ENCODE measurements at places on chromosomes 3 and 15.

DNA sequence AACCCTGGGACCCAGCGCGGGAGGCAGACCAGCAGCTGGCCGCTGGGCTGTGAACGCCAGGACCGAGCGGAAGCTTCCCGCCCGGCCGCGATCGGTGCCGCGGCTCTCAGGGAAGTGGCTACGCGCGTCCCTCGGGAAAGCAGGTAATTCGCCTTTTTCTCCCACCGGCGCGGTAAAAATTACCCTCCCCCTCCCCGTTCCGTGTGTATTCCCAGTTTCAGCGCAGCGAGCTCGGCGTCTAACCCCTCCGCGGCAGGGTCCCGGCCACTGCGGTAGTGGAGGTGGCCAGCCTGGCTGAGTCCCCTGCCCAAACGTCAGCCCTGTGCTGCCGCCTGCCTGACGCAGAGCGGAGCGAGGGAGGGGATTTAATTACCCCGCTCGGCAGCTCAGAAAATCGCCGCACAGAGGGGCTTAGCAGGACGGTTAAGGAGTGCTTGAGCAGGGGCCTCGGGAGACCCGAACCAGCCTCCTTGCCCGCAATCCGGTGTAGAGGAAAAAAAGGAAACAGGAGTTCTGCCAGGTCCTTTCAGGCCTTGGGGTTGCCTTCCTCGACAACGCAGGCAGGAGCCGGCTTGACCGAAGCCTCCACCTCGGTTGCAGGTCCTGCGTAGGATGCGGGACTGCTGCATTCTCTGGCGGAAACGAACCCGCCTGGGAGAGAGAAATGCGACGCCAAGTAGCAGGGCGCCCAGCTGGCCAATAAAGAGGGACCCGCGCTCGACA is 2.9 kb downstream of the GATA2 start:
- no peak for DNase-seq

DNA sequence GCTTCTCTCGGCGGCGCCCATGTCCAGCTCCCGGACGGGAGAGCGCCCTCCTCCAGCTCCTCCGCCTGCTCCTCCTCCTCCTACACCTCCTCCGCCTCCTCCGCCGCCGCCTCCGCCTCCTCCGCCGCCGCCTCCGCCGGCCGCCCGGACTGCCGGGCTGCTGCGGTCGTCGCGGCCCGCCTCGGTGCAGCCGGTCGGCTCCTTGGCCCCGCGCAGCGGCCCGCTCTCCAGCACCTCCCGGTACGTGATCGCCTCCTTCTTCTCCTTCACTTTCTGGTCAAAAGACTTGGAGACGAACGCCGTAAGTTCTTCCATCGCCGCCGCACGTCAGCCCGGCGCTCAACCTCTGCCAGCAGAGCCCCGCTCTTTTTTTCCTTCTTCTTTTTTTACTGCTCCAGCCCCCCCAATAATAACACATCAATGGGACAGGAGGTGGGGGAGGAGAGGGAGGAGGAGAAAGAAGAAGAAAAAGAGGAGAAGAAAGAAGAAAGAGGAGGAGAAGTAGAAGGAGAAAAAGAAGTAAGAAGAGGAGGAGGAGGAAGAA is 438 bp downstream of the SHOX2 start:
- DNase-seq, result no peak

DNA sequence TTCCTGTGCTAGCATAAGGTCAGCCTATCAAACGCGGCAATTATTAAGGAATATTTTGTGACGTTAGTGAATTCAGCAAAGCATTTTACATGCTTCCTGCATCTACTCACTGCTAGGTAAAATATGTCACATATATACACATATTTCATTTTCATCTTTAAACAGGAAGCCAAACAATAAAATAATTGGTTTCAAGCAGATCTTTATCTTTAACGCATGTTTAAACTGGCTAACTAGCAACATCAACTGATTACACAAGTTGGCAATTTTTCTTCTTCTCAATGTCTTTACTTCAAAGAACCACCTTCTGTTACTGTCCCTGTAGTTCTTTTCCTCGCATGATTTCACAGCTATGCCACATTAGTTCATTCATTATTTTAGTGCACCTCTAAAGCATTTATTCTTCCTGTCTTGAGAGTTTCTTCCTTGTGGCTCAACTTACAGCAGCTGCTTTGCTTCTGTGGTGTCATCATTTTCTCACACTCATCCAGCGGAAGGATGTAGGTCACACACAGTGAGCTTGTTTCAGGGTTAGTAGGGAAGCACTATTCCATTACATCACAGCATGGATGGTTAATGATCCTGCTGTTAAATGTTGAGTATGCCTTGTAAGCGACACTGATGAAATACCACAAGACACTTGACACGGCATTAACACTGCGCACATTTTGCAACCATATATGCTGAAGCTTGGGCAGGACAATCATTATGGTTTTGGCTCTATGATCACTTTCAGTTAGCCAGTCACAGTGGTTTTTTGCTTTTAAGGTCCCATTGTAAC is 2.3 kb upstream of the BCHE start:
- DNase-seq, result no peak

- DNase-seq, result no peak
Measured at GRCh38 chr3:78483090-78483489, 1284.7 kb downstream of the ROBO1 start.

- peak; percentile 49 for DNase-seq
Measured at GRCh38 chr3:5019411-5020241, 40.4 kb downstream of the BHLHE40 start.

- DNase-seq, result no peak
Measured at GRCh38 chr3:47416041-47416440, 35.2 kb downstream of the PTPN23 start.

GRCh38 chr15:88193415-88193814 is 63.1 kb downstream of the NTRK3 start:
- no peak for DNase-seq

DNA sequence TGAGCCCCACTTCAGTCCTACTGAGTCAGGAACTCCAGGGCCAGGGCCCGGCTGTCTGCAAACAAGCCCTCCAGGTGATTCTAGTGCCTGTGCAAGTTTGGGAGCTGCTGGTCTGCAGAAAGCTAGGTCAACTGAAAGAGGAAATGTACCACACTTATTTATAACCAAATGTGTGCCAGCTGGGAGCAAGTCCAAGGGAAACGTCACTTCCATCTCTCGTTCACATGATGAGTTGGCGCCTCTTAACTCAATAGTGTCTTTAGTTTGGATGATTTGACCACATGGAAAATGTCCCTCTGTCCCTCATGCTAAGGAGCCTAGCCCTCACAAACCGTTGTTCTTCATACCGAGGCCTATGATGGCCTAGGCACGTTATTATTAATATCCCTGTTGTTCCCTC is 43.2 kb downstream of the GOLGA8S start:
- no peak for DNase-seq

GRCh38 chr3:5330152-5330810 is 142.8 kb downstream of the EDEM1 start:
- DNase-seq, result no peak

- no peak for DNase-seq
Measured at GRCh38 chr15:29289173-29289572, 19.6 kb upstream of the NSMCE3 start.

DNA sequence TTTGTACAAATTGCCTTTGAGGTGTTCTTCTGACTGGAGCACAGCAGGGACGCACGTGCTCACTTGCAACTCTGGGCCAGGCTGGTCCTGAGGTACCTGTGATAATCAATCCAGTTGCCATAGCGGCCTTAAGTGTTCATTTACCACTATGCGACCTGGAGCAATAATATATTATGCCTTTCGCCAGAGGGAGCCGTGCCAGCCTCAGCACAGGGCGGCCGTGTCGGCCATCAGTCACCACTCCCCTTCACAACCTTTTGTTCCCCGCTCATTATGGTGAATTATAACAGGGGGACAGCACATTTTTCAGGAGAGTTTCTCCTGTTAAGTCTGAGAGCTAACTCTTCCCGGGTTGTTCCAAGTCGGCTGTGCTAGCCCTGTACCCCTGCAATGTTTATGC is 289.7 kb downstream of the RORA start:
- no peak for DNase-seq

GRCh38 chr3:29612536-29612935 is 331.7 kb downstream of the RBMS3 start:
- no peak for DNase-seq

GRCh38 chr3:17089314-17089700 is 204.6 kb downstream of the PLCL2 start:
- DNase-seq, result no peak

DNA sequence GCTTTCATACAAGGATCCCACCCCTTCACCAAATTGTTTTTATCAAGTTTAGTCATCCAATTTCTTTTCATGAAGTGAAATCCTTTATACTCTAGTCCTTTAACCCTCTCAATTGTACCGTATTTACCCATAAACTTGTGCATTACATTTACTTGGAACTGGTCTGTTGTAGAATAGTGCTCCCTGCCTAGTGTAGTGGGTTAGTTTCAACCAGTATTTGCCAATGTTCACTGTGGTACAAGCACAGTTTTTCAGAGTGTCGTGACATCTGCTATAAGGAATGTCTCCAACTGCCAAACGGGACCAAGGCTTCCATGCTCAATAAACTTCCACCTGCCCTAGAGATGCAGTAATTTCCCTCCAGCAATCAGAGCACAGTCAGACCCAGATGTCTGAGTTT is 211.9 kb downstream of the KCNAB1 start:
- no peak for DNase-seq

DNA sequence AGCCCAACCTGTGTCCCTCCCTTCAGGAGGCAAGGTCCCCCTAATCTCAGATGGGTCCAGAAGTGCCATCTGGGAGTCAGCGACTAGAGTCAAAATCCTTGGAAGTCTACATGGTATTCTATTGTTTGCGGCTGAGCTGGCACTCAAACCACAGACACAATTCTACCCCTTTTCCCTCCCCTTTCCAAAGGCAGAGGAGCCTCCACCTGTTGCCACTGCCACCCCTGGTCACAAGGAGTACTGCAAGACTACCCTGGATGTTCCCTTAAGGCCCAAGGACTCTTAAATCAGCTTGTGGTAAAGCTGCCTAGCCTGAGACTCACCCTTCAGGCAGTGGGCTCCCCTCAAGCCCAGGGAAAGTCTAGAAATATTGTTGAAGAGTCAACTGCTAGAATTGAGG is 4.3 kb upstream of the OR5H6 start:
- DNase-seq, result no peak

DNA sequence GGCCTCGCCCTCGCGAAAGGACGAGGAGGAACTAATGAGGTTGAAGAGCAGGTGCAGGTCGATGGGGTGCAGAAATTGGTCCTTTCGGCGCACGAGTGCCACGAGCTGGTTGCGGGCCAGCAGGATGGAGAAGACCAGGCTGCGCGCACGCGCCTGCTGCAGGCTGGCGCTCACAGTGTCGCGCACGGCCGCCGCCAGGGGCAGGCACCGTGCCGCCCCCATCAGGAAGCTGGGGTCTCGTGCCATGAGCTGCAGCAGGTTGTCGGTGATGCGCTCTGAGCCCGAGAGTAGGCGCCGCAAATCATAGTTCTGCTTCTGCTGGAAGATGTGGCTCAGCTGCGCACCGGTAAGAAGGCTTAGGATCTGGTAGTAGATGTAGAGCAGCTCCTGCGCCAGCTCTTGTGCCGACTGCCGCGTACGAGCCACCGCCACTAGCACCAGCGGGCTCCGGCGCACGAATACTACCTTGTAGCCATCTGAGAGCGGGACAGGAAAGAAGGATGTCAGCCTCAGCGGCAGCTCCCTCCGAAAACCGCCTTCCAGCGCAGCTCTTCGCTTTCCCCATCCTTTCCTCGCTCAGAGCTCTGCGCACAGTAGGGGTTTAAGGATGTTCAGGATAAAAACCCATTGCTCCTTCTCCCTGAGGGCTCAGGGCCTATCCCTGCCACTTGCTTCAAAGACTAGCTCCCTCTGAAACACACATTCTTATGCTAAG is 6.9 kb upstream of the MST1R start:
- DNase-seq, result no peak

- DNase-seq, result no peak
Measured at GRCh38 chr15:100115066-100115710, 226.6 kb downstream of the ADAMTS17 start.

GRCh38 chr3:117278424-117279190 is 569.0 kb downstream of the TUSC7 start:
- DNase-seq, result no peak

DNA sequence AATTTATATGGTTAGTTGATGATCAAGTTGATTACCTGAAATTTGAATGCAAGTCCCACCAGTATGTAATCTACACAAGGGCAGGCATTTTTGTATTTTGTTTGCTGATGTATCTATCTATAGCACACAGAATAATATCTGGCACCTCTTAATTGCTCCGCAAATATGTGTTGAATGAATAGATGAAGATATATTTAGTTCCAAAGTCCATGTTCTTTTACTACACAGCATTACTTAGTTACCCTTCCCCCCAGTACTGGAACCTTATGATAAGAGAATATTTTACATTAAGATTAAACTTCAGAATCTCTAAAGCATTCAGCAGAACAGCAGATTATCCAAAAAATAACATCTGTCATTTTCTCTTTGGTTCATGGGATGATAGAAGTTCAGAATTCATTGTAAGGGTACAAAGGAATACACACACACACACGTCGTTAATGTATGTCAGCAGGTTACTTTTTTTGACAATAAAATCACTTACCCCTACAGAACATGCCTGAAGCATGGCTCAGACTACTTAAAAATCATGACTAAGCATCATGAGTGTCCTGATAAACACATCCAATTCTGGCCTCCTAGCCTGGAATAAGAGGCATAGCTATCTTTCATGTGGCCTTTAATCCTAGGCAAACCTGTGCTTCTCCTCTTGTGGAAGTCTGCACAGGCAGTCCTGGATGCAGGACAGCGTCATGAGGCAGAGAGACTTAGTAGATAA is 148.9 kb upstream of the TBC1D5 start:
- no peak for DNase-seq

- no peak for DNase-seq
Measured at GRCh38 chr15:69854001-69854400, 243.7 kb downstream of the TLE3 start.

DNA sequence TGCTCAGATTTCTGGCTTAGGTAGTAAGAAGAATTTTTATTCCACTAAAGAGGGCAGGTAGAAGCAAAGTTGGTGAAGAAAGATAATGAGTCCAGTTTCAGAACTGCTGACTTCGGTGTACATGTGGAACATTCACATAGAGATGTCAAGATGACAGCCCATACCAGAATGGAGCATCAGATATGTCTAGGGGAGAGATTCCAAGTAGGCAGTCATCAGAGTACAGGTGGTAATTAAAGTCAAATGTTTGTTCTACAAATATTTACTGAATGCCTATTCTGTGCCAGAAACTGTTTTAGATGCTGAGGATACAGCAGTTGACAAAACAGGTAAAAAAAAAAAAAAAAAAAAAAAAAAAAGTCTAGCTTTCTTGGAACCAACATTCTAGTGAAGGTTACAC is 81.9 kb downstream of the FGF12 start:
- DNase-seq, result no peak
